ENCODE measurements at places on chromosomes 12 and 14.

DNA sequence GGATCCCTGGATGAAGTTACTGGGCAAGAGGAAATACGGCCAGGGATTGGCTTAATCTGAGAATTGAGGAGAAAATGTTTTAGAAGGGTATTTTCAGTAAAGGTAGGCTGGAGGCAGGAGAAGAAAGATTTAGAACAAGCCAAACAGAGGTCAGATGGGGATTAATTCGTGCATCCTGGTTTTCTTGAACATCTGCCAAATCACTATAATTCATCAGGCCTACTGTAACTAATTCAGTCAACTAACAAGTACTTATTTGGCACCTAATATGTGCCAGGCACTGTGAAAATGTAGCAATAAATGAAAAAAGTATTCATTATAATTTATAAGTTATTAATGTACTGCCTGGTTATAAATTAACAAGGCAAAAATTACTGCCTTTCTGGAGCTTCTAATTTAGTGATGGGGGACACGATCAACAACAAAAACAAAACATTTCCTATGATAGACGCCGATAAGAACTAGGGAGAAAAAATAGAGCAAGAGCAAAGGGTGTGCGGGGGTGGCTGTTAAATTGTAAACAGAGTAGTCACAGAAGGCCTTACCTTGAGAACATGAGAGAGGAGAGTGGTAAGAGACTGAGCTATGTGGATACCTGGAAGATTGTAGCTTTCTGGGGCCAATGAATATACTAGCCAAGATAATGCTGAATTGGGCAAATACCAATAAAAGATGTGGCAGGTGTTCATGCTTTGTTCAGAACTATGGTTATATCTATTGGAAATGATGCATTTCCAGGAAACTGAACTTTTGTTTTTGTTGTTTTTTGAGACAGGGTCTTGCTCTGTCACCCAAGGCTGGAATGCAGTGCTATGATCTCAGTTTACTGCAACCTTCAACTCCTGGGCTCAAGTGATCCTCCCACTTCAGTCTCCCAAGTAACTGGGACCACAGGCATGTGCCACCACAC is 34.0 kb downstream of the DUSP16 start:
- DNase-seq = no peak

DNA sequence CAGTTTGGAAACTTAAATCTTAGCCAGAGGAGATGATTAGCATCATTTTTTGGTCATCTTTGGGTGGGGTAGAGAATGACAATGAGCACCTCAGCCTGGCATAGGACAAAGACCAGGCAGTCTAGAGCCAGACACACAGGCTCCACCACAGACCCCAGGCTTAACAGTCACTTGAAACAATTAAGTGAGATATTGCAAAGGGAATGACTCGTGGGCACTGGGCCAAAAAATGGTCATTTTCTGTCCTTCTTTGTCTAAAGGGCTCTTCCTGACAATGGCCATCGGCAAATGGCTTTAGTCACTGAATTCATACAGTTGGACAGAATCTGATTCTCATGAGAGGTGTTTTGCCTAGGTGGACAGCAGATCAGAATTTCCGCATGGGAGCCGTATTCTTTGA is 78.0 kb upstream of the DICER1 start:
- no peak for DNase-seq

GRCh38 chr12:119460876-119461275 is 126.3 kb downstream of the CCDC60 start:
- DNase-seq = no peak

DNA sequence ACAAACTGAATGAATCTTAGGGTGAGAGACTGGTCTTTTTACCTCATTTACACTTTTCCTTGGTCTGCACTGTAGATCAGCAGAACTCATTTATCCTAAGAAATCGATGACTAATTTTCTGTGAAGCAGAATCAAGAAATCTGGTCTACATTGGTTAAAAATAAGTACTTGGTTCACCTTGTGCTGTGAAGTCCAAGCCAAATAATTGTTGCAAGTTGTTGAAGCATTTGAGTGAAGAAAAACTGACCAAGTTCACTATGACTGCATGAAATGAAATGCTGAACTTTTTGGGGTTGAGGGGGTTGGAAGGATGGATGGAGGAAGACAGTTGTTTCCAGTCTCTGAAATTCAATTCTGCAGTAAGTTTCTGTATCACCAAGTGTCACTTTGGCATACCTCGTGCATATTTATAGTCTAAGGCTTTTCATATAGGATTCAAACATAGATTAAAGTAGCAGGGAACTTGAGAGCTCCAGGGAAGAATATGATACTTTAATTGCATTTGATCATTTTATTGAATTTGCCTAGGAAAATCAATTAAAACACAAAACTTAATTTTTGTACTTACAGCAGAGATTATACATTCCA is 75.0 kb downstream of the FAR2 start:
- no peak for DNase-seq

DNA sequence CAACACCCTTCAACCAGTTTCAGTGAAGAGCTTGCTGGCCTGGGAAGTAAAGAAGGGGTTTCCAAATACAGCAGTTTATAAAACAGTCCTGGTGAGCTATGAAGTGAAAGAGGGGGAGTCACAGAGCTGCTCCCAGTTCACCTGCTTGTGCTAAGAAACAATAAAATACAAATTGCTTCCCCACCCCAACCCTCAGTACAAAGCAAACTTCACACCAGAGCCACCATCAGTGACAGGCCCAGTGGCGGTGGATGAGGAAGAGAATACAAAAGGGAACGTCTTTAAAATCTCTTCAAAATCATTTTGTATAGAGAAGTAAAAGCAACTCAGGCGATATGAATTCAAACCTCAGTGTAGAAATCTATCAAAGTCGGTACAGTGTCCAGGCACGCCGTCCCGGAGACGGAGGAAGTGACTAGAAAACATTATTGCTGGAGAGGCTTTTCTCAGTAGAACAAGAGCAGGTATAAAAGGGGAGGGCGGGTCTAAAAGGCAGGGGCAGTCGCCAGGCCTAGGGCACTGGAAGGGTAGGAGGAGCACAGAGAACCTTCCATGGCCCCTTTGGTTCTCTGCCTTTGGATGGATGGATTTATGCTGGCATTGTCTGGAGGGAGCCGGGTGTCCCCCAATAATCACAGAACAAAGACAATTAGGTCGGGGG is 10.5 kb upstream of the RPLP0 start:
- no peak for DNase-seq

DNA sequence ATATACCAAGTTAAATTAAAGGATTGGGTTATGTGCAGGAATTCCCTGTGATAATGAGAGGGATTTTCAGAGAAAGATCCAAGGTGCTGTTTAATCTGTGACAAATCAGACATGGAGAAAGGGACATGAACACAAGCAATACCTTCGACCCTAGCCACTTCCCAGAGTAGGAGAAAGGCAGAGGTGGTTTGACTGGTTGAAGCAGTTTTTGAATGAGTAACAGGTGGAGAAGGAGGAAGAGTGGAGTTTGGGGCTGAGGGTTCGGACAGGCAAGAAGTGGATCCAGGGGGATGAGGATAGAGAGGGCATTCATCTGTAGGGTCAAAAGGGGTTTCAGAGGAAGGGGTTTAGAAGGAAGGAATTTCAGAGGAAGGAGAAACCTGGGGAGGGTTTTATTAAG is 27.4 kb upstream of the A2M start:
- no peak for DNase-seq

- DNase-seq = no peak
Measured at GRCh38 chr14:90060965-90061684, 669 bp upstream of the KCNK13 start.

DNA sequence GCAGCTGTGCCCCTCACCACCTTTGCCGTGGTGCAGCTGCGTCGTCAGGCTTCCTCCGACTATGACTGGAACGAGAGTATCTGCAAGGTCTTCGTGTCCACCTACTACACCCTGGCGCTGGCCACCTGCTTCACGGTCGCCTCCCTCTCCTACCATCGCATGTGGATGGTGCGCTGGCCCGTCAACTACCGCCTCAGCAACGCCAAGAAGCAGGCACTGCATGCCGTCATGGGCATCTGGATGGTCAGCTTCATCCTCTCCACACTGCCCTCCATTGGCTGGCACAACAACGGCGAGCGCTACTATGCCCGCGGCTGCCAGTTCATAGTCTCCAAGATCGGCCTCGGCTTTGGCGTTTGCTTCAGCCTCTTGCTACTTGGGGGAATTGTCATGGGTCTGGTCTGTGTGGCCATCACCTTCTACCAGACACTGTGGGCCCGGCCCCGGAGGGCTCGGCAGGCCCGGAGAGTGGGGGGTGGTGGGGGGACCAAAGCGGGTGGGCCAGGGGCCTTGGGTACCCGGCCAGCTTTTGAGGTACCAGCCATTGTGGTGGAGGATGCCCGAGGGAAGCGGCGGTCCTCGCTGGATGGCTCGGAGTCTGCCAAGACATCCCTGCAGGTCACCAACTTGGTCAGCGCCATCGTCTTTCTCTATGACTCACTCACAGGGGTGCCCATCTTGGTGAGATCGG is 2.6 kb downstream of the GPR162 start:
- no peak for DNase-seq

DNA sequence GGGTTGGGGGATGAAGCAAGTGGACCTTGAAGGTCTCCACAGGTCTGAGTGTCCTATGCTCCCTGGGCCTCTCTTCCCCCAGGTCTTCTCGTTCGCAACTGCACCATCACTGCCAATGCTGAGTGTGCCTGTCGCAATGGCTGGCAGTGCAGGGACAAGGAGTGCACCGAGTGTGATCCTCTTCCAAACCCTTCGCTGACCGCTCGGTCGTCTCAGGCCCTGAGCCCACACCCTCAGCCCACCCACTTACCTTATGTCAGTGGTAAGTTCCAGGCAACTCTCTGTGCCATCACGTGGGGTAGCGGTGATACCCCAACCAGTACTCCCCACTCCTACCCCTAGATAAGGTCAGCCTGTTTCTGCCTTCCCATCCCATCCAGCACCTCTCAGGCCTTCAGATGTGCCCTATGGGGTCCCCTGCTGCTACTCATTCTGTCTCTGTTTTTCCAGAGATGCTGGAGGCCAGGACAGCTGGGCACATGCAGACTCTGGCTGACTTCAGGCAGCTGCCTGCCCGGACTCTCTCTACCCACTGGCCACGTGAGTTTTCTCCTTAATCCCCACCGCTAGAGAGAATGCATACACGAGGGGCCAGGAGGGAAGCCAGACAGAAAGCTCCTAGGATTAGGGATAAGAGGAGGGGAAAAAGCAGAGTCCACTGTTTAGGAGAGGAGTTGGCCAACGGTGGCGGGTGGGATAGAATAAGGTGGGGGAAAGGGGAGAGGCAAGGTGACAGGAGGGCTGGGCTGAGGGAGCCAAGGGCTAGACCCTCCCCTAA is 1.6 kb upstream of the TAPBPL start:
- no peak for DNase-seq

- no peak for DNase-seq
Measured at GRCh38 chr14:76777721-76778120, 16.5 kb downstream of the VASH1 start.

GRCh38 chr14:25150401-25150800 is 100.5 kb upstream of the STXBP6 start:
- no peak for DNase-seq

DNA sequence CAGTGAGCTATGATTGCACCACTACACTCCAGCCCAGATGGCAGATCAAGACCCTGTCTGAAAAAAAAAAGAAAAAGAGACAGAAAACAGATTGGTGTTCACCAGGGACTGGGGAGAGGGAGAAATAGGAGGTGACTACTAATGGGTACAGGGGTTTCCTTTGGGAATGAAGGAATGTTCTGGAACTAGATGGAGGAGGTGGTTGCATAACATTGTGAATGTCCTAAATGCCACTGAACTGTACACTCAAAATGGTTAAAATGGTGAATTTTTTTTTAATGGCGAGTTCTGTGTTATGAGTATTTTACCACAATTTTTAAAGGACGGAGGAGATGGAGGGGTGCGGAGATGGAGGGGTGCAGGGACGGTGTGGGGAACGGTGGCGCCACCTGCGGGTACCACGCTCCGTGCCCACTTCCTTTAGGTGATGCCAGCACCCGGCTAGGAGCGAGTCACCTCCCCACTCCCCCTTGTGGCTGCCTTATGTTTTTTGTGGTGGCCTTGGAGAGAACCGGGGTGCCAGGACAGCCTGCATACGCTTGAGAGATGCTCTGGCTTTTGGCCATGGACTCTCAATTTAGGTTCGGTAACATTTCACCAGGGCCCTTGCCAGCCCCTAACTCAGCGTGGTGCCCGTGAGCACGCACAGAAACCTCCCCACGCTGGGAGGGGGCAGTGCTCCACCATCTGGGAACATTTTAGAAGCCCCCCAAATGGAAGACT is 16.1 kb downstream of the UBC start:
- no peak for DNase-seq

GRCh38 chr12:5440978-5441377 is 9.1 kb downstream of the NTF3 start:
- no peak for DNase-seq
